Common myeloid progenitor, CD34-positive (primary cell): ENCODE measurements at places on chromosomes 4 and X.
A peak's percentile ranks its signal among the peaks of the same experiment; 100 is the strongest.

GRCh38 chr4:14562901-14563300, 439.4 kb upstream of the CPEB2 start:
- no peaks in the 10 kb centered on the region for H3K4me1 ChIP-seq
- no peaks in the 10 kb centered on the region for H3K36me3 ChIP-seq
- H3K27me3 ChIP-seq, result no peaks in the 10 kb centered on the region
- H3K27ac ChIP-seq, result no peak overlapping the region
- no peak for DNase-seq

DNA sequence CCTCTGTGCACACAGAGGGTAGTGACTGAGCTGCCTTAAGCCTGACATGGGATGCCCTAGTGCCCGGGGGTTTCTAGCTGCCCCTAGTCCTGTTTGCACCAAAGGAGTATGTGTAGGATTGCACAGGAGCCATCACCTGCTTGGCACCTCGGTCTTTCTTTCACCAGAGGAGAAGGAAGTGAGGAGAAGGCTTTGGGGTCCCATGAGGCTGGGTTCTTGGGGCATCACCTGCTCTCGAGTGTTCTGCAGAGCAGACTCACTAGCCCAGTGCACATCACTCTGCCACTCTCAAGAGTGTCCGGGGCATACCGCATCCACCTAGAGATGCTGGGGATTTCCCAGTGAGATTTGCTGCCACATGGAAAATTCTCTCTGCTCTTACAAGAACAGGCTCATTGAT, 40.5 kb upstream of the GPR78 start:
- no peak overlapping the region for H3K4me3 ChIP-seq
- H3K4me1 ChIP-seq, result no peaks in the 10 kb centered on the region
- H3K36me3 ChIP-seq, result no peaks in the 10 kb centered on the region

GRCh38 chrX:22159071-22159470, 113.6 kb upstream of the CBLL2 start:
- H3K27me3 ChIP-seq, result no peaks in the 10 kb centered on the region
- no peaks in the 10 kb centered on the region for H3K36me3 ChIP-seq
- no peak overlapping the region for H3K4me3 ChIP-seq

DNA sequence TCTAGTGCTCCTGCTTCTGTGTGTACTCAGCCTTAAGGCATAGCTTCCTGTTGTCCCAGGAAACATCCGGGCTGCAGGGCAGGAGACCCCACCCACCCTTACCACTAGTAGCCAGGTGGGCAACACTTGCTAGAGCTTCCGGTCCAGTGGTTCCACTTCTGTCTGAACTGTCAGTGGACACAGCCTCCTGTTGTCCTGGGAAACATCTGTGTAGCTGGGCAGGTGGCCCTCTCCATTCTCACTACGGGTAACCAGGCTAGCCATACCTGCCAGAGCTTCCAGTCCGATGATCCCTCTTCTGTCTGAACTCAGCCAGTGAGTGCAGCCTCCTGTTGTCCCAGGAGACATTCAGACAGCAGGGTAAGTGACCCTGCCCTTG, 372.2 kb downstream of the INPP4B start:
- H3K27ac ChIP-seq, result no peak overlapping the region
- no peak overlapping the region for H3K4me3 ChIP-seq
- H3K4me1 ChIP-seq, result no peaks in the 10 kb centered on the region
- H3K36me3 ChIP-seq, result no peaks in the 10 kb centered on the region
- H3K27me3 ChIP-seq, result no peaks in the 10 kb centered on the region

DNA sequence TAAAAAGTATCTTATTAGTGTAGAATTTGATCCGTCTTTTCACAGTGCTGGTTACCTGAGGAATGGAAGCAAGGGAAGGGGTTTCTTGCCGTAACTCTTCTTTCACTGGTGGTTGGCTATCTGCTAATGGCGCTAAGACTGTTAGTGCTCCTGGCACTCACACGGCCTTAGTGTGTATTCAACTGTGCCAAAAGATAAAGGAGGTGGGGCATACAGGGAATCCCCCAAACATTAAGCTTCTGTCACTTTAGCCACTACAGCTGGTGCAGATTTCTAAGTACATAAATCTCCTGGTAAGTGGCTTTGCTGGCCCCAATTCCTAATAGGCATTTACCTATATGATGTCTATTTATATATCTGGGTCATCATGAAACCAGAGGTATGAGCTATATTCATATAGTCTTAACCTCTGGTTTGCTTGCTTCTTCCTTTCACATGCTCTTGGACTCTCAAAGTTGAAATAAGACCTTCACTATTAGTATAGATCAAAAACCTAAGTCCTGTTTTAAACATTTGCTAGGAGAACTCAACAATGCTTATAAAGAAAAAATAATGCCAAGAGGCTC, 95.1 kb downstream of the TSPAN7 start:
- H3K36me3 ChIP-seq, result no peaks in the 10 kb centered on the region
- no peak overlapping the region for H3K27ac ChIP-seq
- no peaks in the 10 kb centered on the region for H3K4me1 ChIP-seq

DNA sequence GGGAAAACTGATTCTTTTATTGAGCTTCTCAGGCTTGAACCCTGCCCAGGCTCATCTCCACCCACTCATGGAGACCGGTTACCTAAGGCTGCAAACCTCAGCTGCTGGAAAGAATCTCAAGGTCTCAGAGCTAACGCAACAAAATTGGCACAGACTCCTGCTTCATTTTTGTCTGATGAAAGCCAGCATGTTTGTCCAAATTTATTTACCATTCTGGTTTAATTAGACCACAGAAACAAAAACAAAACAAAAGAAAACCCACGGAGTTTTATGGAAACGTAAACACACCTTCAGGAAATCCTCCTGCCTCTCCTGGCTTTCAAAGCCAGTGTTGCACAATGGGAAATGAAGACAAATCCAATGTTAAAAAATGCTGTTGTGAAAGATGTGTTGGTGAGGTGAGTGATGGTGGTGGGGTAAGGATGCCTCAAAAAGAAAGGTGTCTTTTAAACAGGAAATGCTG, 56.4 kb upstream of the PDLIM3 start:
- no peak overlapping the region for H3K27ac ChIP-seq
- H3K27me3 ChIP-seq, result peaks cover 28% of the 10 kb centered on the region
- no peak overlapping the region for H3K4me3 ChIP-seq
- H3K36me3 ChIP-seq, result no peaks in the 10 kb centered on the region
- H3K4me1 ChIP-seq, result no peaks in the 10 kb centered on the region
- no peak for DNase-seq

DNA sequence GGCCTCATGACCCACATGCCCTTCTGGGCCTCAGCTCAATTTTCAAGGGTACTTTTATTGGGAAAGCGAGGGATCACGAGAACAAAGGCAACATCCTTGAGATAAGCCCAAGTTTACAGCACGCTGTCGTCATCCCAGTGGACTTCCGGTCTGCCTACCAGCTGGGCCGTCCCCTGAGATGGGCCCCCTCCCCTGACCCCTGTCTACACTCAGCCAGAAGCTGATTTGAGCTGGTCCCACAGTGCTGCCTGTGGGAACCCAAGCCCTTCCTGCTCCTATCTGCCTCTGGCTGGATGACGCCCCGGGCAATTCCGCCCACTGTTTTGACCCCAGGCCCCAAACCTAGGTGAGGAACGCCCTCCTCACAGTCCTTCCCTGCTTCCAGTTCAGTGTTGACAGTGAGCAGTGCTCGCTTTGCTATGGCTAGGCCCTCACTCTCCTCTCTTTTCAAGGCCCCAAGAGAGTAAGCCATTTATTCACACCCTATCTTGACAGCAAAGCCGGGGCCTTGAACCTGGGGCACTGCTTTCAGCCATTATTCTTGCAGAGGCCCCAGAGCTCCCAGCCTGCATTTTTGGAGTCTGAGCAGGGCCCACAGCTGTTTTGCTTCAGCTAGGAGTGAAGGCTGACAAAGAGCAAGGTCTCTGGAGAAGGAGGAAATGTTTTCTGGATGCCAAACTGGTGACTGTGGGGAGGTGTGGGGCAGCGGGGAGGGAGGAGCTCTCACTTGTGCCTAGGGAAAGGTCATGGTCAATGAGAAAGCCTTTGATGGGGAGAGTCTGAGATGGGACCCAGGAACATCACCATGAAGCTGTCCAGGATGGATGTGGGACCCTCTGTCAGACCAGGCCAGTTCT, 164.6 kb upstream of the BCOR start:
- H3K27ac ChIP-seq, result no peak overlapping the region
- no peaks in the 10 kb centered on the region for H3K27me3 ChIP-seq
- H3K4me1 ChIP-seq, result peaks cover 25% of the 10 kb centered on the region
- no peaks in the 10 kb centered on the region for H3K36me3 ChIP-seq

DNA sequence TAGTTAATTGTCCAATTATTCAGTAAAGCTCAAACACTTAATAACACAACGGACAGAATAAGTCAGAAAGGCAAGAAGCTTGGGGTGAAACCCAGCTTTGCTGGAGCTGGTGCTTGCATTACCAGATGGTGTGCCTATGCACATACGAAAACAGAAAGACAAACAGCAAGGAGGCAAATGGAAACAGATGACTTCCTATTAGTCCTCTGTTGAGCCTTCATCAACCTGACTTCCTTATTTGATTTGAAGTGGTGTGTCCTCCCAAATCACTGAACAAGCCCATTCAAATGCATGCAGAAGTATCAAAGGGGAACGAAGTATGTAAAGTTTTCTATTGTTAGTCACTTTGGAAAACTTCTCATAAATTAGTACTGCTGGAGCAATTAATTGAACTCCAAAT, 166.2 kb downstream of the ATP10D start:
- DNase-seq, result peak; percentile 43
- no peaks in the 10 kb centered on the region for H3K4me1 ChIP-seq
- no peaks in the 10 kb centered on the region for H3K27me3 ChIP-seq
- H3K36me3 ChIP-seq, result no peaks in the 10 kb centered on the region
- no peak overlapping the region for H3K27ac ChIP-seq

DNA sequence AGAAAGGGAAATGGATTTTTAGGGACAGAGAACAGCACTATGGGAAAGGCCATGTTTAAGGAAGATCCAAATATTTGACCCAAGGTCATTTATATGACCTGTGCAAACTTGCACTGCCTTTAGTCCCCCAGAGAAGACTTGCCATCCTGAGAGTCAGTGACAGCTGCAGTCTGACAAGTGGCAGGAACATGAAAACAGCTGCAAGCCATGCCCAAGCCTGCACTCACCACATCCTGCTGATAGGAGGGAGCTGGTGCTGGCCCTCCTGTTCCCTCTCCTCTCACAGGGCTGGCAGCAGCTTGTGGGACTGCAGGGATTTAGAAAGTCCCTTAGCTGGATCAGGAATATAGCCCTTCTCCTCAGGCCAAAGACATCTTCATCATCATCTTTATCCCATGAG, 187.7 kb downstream of the RAP1GDS1 start:
- H3K36me3 ChIP-seq, result no peaks in the 10 kb centered on the region
- H3K4me3 ChIP-seq, result no peak overlapping the region
- peak; percentile 91 for DNase-seq

DNA sequence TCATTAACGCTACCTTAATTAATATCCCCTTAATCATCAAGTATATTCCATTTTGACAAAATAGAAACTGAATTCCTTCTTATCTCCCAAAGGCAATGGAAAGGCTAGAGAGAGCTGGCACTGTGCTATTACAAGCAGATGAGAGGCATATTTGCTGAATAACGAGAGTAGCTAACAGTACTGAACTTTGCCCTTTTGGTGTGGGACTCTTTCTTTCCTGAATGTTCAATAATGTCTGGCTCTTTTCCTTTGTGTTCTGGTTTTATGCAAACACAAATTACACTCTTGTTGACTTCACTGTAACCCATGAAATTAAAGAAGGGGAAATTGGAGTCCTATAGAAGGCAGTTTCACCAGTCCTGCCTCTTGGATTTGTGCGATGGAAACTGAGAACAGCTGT, 63.5 kb downstream of the SHROOM3 start:
- no peak overlapping the region for H3K4me3 ChIP-seq
- H3K4me1 ChIP-seq, result no peaks in the 10 kb centered on the region
- no peak overlapping the region for H3K27ac ChIP-seq
- DNase-seq, result no peak
- peaks cover 2% of the 10 kb centered on the region for H3K27me3 ChIP-seq

- no peaks in the 10 kb centered on the region for H3K36me3 ChIP-seq
- peaks cover 4% of the 10 kb centered on the region for H3K27me3 ChIP-seq
- no peaks in the 10 kb centered on the region for H3K4me1 ChIP-seq
- H3K27ac ChIP-seq, result no peak overlapping the region
- no peak overlapping the region for H3K4me3 ChIP-seq
These were observed 42.4 kb downstream of the NAT8L start for GRCh38 chr4:2101346-2102044.

DNA sequence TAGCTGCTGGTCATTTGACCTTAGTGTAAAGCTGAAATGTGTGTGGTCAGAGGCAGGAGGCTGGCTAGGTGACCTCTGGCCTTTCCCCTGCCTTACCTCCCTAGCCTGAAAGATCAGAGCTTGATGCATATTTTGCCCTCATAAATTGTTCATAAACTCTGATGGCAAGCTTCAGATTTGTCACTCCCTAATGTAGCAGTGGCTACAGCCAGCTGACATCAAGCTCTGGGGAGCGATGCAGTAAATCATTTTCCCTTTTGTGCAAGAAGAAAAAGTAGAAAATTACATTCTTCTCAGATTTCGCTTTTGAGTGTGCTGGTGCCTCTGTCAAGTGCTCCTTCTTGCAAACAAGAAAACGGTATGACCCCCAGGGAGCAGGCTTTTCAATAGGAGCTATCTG, 87.7 kb upstream of the MAGEA4 start:
- H3K4me1 ChIP-seq, result no peaks in the 10 kb centered on the region
- H3K27me3 ChIP-seq, result no peaks in the 10 kb centered on the region

DNA sequence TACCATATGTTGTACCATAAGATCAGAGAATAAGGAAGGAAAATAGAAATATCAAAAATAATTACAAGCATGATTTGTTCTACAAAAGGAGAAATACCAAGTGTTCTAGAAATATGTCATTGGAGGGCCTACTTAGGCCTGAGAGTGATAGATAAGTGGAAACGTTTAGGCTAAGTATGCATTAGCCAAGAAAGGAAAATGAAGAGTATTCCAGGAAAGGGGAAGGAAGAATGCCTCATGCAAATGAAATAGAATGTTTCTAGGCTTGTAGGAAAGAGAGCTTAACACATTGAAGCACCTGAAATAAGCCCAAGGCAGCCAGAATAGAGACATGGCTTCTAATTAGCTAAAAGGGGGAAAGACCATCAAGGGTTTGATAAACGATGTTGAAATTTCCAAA, 595.7 kb upstream of the ATOH1 start:
- no peaks in the 10 kb centered on the region for H3K36me3 ChIP-seq
- no peak overlapping the region for H3K27ac ChIP-seq
- DNase-seq, result no peak
- H3K4me1 ChIP-seq, result no peaks in the 10 kb centered on the region
